ENCODE measurements at places on chromosomes 12 and 14.

DNA sequence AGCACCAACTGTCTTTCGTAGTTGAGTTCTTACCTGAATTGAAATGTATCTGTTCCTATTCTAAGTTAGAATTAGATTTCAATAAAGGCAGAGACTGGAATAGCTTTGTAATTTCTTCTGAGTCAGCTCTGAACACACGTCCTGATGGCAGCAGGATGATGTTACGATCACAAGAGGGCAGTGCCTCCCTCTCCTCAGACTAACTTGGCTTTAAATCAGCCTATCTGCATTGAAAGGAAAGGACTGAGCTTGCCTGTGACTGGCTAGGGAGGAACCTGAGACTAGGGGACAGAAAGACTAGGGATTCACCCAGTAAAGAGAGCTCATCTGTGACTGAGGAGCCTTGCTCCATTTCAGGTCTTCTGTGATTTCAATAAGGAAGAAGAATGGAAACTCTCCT lies 323.7 kb upstream of the OR4E1 start:
- ATAC-seq: peak; percentile 98

DNA sequence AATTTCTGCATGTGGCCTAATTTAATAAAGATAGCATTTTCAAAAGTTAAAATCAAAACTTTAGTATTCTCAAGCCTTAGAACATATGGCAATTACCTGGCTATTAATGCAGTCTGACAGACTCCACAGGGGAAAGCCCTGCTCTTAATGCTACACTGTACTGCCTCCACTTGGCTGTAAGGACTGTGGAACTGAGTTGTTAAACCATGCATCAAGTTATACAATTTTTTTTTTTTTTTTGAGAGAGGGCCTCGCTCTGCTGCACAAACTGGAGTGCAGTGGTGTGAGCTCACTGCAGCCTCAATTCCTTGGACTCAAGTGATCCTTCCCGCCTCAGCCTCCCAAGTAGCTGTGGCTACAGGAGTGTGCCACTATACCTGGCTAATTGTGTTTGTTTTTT lies 19.0 kb upstream of the NDUFA12 start:
- ATAC-seq: no peak

GRCh38 chr12:103499571-103499970 lies 3.8 kb upstream of the C12orf42 start:
- ATAC-seq: no peak

DNA sequence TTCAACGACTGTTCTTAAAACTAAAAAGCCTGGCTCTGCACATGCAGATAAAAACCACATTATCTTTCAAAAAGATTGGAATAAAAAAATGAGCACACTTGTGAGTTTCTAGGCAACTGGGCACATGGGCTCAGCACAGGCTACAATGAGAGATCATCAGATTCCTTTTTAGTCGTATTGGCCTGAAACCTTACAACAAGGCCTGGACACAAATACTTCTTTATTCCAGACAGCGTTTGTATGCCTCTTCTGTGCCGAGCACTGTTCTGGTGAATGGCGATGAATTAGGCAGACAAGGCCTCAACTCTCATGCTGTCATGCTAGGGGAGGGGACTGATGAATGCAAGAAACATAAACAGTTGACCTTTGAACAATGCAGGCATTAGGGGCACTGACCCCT lies 463.0 kb downstream of the AACS start:
- ATAC-seq: peak; percentile 87

DNA sequence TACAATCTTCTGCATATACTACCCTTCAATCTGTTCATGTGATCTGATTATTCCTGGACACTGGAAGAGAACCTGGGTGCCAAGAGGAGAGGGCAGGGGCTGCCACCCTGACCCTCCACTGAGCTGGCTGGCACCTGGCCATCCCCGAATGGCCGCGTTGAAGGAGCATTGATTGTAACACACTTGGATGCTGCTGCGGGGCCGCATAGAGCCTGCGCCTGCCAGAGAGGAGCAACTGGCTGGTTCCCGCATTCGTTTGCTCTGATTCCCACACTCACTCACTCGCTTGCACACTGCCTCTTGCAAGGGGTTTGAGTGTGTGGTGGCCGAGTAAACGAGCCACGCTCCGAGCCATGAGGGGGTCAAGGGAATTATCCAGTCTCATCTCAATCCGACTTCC lies 32.4 kb downstream of the PSEN1 start:
- ATAC-seq: no peak

DNA sequence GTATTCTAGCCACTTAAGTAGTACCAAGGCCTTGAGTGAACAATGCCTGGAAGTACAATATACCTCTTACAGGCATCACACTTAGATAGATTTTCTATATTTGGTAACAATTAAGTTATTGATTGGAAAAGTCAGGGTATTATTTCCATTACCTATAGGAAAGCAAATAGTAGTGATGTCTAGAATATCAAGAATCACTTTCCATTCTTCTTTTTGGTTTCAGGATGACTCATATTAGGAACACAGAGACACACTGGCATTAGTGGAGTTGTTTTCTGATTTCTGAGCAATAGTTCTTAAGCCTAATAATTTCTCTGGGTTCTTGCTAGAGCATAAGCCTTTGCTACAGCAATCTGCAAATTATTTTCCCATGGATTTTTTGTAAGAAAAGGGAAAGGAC lies 1640.0 kb upstream of the SEL1L start:
- ATAC-seq: no peak

DNA sequence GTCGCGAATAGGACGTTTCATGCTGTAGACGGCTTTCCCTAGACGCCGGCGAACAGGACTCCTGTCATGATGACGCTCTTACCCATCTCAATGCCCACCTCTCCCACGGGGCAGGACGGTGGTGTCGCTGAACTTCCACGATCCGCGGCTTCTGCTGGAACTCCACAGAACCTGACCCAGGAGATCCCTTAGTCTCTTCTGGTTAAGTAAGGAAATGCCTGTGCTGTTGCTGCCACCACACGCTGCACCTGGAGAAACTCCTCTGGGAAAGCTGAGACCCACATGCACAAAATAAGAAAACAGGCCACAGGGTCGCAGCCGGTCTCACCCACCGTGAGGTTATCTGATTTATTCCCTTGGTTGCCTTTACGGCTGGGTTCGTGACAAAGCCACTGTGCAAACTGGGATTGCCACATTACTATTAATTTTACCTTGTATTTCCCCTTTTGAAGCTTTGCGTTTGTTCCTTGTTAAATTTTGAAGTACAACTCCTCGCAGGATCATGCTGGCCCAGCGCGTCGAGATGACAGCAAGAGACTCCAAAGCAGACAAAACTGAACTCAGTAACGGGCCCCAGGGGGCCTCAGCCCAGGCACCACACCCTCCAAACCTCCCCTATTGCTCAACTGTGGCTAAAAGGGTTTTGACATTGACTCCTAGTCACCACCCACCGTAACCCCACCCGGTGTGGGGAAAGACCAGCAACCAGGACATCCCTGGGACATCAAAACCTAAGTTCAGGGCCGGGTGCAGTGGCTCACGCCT lies 9.2 kb upstream of the MMP17 start:
- peak; percentile 63 for ATAC-seq

DNA sequence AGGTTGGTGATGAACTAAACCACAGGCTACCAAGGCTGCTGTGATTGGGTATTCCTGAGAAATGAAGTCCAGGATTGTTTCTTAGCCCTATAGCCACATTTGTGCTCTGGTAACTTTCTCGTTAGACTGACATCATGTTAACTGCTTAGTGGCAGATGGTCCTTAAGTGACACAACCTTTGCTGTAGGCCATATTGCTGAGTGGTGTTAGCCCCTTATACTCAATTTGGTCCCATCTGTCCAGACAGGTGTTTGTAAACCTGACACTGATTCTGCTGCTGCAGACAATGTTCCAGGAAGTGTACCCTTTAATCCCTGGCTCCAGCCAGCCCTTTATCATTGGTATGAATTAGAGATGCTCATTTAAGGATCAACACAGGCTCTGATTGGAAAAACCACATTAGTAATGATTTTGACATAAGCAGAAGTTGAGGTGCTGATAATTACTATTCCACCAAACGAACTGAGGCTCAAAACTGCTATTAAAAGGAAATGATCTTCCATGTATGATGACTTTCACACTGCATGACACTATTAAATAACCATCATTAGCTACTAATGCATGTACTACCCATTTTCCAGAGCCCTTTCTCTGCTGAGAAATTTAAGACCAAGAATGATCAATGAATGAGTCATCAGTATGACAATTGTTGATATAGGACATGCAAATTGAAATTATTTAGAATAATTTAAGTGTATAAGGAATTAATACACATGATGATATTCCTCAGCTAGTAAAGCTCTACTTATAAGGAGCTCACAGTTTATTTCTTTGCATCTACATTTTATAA lies 3.6 kb upstream of the SSTR1 start:
- no peak for ATAC-seq

- no peak for ATAC-seq
Observed at GRCh38 chr12:130126023-130126432, 36.2 kb upstream of the FZD10 start.

- peak; percentile 54 for ATAC-seq
Observed at GRCh38 chr14:75454963-75455546, 27.2 kb downstream of the JDP2 start.

DNA sequence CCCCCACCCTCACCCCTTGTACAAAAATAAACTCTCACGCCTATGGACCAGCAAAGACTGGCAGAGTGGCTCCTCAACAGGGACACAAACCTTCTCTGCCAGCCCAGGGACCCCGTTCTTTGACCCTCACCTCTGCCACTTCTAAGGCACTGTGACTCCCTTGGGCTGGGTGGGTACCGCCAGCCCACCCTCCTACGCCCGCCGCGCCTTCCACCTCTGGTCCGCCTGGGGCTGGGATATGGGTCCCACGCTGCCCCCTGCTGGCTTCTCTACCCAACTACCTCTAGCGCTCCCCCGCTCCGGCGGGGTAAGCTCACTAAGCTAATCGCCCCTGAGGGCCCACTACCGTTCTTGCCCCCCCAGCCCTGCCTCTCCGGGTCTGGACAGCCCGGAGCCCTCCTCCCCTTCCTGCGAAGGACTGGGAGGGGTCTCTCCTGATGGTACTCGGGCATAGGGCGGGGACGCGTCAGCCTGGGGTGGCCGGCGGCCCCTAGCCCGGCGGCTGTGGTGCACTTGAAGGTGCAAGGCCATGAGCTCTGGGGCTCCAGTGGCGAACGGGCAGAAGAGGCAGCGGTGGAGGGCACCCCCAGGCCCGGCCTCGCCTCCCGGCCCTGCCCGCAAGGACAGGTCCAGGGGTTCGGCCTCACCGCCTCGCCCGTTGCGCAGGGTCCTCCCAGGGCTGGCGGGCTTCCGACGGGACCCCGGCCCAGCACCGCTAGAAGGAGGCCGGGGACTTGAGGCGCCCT lies 8.1 kb downstream of the ZNF219 start:
- no peak for ATAC-seq

GRCh38 chr12:15644700-15645099 lies 144.5 kb downstream of the EPS8 start:
- ATAC-seq: no peak

- no peak for ATAC-seq
Observed at GRCh38 chr14:100569734-100570286, 17.4 kb downstream of the BEGAIN start.
